Hippocampal formation (tissue), 2 donors: ENCODE measurements at places on chromosomes 1 and 21.

DNA sequence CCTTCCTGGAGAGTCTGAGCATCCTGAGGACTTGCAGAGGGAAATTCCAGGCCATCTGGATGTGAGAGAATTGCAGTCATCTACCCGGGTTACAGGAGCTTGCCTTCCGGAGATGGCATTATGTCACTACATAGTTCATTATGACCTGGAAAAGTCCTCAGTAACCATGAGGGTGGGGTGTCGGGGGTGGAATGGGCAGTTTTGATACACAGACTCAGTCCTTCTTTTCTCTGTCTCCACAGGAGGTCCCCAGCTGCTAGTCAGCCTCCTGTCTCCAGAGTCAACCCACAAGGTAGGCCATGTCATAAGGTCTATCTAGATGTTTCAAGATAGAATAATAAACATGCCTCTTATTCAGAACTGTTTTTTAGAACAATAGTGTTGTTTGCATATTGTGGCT is 268.2 kb upstream of the SGIP1 start:
- DNase-seq = no peak

- DNase-seq = no peak
Measured at GRCh38 chr1:181062836-181063428, 25.6 kb upstream of the IER5 start.

DNA sequence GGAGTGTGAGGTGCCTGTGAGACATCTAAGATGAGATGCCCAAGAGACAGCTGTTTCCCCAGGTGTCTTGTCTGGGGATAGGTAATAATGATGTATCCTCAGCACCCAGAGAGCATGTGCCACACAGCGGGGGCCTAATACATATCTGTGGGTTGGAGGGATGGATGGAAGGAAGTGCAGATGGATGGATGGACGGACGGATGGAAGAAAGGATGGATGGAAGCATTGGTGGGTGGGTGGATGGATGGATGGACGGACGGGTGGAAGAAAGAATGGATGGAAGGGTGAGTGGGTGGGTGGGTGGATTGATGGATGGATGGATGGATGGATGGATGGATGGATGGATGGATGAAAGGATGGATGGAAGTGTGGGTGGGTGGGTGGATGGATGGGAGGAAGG is 78.5 kb upstream of the EFHD2 start:
- DNase-seq = no peak

GRCh38 chr1:153100245-153100644 is 5.9 kb upstream of the SPRR2E start:
- DNase-seq = no peak

- no peak for DNase-seq
Measured at GRCh38 chr1:196459383-196459782, 148.9 kb downstream of the KCNT2 start.

- DNase-seq = no peak
Measured at GRCh38 chr1:178541379-178541778, 28.5 kb downstream of the TEX35 start.

GRCh38 chr1:157418659-157419058 is 133.7 kb downstream of the FCRL5 start:
- no peak for DNase-seq

DNA sequence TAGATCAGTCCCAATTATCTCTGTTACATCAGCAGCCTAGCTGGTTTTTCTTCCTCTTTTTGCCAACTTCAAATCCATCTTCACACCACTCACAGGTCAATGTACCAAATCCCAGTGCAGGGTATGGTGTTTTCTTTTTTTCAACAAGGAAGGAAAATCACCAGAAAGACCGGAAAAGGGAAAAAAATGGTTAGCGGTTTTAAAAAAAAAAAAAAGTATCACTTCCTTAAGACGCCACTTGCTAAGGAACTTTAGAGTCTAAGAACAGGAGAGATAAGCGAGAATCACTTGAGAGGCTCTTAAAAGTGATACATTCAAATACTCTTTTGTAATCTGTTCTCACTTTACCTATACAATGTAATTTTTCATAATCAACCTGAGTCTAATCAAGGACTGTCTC is 3.1 kb upstream of the OR10J1 start:
- peak; percentile 6 for DNase-seq

GRCh38 chr21:45119812-45120211 is 45.4 kb downstream of the ADARB1 start:
- DNase-seq = no peak

DNA sequence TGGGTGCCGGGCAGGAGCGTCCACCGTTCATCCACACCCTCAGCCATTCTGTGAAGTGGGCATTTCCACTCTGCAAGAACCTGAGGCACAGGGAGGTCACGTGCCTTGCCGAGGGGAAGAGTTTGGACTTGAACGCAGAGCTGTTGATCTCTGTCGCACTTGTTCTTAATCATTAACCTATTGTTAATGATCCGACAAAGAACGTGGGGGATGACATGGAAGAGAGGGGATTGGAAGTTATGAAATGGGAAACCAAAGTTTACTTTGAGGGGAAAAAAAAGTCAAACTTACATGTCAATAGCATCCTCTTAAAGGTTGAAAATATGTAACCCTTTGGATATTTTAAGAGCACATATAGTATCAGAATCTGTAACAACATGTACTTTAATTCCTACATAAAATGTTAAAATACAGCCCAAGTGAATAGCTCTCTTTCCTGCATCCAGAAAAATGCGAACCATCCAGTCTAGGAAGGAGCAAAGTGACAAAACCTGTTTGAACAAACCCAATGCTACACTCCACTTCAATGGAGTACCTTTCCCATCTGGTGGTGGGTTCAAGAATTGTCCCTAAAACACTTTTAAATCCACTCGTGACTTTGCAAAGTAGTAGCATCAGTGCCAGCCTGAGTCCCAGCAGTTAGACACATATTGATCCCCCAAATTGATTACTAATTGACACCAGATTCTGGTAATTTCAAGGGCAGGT is 75.5 kb downstream of the SETD4 start:
- DNase-seq = no peak

- DNase-seq = no peak
Measured at GRCh38 chr1:214808845-214809460, 206.0 kb downstream of the CENPF start.

DNA sequence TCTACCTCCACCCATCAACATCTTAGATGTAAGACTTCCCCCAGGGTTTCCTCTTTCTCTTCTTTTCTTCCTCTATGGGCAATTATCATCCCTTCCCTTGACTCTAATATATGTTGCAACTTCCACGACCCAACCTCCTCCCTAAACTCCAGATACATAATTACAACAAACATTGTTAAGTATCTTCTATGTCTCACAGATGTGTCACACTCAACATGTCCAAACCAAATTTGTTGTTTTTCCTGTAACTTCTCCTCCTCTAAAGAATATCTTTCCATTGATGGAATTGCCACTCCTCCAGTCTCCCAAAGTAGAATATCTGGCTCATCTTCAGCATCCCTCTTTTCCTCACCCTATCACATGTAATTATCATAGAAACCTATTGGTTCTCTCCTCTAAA is 314.2 kb downstream of the RWDD3 start:
- DNase-seq = no peak
